Stimulated activated CD8-positive, alpha-beta memory T cell treated with anti-CD3 and anti-CD28 coated beads, Interleukin-15, amount 100 ng/mL, for 4 hours (primary cell): ENCODE measurements at places on chromosomes 7 and 10.

- no peak for DNase-seq
These were observed 44.0 kb downstream of the ADK start for GRCh38 chr10:74194999-74195398.

GRCh38 chr10:131997366-131998049 lies 15.8 kb upstream of the BNIP3 start:
- DNase-seq = no peak

DNA sequence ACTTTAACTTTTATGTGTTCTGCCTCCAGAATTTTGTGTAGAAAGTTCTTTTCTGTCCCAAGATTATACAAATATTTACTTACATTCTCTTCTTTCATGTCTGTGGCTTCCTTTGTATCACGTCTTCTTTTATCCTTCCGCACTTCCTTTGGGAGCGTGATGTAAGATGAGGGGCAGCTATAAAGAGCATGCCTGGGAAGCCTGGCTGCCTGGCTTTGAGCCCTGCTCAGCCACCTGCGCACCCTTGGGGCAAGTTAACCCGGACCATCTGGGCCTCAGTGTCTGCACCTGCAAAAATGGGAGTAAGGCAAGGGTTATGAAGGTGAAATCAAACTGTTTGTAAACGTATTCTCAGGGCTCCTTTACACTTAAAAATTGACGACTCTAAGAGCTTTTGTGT lies 25.2 kb downstream of the PALD1 start:
- DNase-seq = no peak

GRCh38 chr7:107394276-107394675 lies 75.6 kb upstream of the GPR22 start:
- DNase-seq = no peak

GRCh38 chr10:75977139-75977538 lies 545.7 kb downstream of the LRMDA start:
- DNase-seq = no peak
